ENCODE measurements at places on chromosomes 6 and 20.

DNA sequence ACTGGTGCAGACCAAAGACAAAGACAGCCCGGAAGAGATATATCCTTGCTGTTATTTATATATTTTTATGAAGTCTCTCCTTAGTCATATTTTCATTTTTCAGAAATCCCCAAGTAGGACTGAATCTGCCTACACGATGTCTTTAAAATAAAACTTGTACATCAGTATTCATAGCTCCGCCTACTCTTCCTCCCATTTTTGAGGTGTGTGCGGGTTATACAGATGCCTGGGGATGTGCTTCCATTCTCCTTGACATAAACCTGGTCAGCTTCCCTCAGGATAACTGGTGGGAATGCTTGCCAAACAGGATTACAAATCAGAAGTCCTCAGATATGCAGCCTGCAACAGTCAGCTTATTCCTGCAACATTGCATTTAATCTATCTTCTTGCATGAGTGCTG, 264.2 kb downstream of the PHACTR1 start:
- no peak for DNase-seq

DNA sequence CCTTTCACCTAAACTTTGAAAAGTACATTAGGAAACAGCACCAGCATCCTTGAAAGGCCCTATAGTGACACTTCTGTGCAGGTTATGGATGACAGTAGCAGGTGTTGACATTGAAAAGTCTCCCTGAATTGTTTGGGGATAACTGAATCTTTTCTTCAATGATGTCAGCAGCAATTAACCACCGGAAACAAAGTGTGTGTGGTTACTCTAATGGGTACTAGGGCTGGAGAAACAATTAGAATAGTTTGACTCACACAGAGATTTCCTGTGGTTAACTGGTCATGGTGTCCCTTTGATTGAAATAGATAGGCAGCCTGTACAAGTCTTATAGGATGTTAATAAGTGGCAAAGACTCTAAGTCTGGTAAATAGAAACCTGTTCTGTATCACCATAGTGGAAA, 189.1 kb downstream of the TBX18 start:
- no peak for DNase-seq

GRCh38 chr6:54981647-54982046, 135.1 kb downstream of the FAM83B start:
- DNase-seq = no peak

GRCh38 chr6:100363651-100364050, 101.1 kb downstream of the SIM1 start:
- no peak for DNase-seq
